ENCODE measurements at places on chromosomes 5 and 9.

GRCh38 chr5:154376481-154376880 lies 69.3 kb upstream of the SAP30L start:
- DNase-seq, result no peak

- no peak for DNase-seq
Observed at GRCh38 chr9:107119735-107120134, 163.3 kb upstream of the RAD23B start.

- no peak for DNase-seq
Observed at GRCh38 chr5:172569861-172570558, 71.1 kb upstream of the NEURL1B start.

DNA sequence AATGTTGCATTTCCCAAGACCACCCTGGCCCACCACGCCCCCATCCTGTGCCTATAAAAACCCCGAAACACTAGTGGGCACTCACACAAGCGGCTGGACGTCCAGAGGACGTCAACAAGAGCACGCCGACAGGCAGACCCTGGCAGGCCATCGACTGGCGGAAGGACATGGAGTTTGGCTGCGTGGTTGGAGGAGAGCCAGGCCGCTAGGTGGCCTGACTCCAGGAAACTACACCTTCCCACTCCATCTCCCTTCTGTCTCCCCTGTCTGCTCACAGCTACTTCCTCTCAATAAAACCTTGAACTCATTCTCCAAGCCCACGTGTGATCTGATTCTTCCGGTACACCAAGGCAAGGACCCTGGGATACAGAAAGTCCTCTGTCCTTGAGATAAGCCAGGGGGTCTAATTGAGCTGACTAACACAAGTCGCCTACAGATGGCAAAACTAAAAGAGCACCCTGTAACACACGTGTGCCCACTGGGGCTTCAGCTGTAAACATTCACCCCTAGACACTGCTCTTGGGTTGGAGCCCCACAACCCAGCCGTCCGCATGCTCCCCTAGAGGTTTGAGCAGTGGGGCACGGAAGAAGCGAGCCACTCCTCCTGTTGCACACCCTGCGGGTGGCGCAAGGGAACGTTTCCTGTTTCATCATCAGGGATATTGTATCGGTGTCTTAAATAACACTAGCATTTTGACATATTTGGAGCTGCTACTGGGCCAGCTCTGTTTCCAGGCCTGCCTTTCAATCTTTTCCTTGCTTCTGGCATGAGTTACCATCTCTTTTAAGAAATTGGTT lies 54.5 kb upstream of the TAF11L2 start:
- DNase-seq, result no peak

GRCh38 chr5:67234671-67235176 lies 38.1 kb upstream of the CD180 start:
- DNase-seq, result no peak

GRCh38 chr5:23776684-23777083 lies 269.3 kb downstream of the PRDM9 start:
- no peak for DNase-seq

- no peak for DNase-seq
Observed at GRCh38 chr5:61951295-61951694, 354.7 kb upstream of the KIF2A start.

- no peak for DNase-seq
Observed at GRCh38 chr5:82074950-82075349, 103.1 kb downstream of the ATG10 start.

- no peak for DNase-seq
Observed at GRCh38 chr5:150322202-150322601, 19.5 kb upstream of the ARSI start.

DNA sequence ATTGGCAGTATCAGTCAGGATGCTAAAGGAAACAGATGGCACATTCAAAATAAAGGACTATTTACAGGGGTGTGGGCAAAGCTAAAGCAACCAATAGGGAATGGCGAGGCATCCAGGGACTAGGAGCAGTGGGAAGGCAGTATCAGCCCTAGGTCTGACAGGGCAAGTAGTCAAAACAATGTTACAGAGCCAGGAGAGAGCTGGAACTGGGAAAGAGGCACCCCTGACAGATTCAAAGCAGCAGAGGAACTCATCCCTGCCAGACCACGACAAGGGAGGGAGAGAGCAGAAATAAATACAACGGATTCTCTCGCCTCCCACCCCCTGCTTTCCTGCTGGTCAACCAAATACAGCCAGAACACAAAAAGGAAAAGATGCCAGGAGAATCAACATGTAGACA lies 371.5 kb downstream of the NR2F1-AS1 start:
- no peak for DNase-seq

- DNase-seq, result no peak
Observed at GRCh38 chr9:7894231-7894630, 94.7 kb upstream of the DMAC1 start.

DNA sequence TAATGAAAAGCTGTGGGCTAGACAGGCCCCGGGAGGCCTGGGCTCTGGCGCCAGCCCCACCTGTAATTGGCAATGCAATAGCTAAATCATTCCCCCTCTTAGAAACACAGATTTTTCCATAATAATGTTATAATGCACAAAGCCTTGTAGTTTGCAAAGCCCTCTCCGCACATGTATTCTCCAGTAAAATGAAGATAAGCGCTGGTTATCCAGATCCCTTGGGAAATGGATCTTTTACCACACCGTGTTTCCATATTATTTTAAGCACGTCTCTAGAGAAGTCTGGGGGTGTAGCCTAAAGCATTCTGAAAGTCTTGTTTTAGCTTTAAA lies 1.1 kb upstream of the APBA1 start:
- no peak for DNase-seq

- no peak for DNase-seq
Observed at GRCh38 chr9:90665072-90665471, 22.4 kb upstream of the DIRAS2 start.

DNA sequence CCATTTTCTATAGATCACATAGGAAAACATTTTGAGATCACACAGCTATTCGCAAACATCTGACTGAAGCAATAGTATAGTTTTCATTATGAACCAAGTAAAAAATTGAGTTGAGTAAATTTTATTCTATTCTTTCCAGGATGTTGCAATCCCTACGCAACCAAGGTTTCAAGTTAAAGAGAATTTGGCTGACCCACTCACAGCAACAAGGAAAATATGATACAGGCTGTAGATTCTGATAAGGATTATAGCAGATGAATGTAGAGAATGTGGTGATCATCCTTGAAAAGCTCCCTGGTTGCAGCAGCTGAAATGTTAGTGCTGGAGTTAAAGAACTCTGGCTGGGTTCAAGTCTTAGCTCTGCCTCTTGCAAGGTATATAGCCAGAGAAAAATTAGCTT lies 4.7 kb downstream of the ABCA1 start:
- DNase-seq, result peak; percentile 37

DNA sequence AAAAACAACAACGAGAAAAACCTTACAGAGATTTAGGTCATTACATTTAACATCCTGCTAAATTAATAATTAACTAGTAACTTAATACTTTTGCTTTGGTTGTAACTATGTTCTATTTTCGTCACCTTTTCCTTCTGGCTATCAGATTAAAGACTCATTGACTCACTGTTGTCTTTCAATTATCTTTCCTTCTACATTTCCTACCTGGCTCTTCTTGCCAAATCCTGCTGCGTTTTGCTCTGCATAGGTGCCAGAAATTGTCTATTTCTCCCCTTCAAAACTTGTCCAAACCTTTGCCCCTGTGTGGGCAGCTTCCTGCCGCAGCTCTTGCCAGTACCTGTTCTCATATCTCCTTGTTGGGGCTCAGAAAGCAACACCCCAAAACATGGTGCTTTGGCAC lies 235.5 kb upstream of the ZNF608 start:
- no peak for DNase-seq

- no peak for DNase-seq
Observed at GRCh38 chr5:124719113-124719967, 27.1 kb downstream of the ZNF608 start.

GRCh38 chr5:168656633-168657032 lies 77.5 kb upstream of the PANK3 start:
- DNase-seq, result no peak

- DNase-seq, result no peak
Observed at GRCh38 chr5:129971714-129972113, 67.4 kb downstream of the CHSY3 start.

DNA sequence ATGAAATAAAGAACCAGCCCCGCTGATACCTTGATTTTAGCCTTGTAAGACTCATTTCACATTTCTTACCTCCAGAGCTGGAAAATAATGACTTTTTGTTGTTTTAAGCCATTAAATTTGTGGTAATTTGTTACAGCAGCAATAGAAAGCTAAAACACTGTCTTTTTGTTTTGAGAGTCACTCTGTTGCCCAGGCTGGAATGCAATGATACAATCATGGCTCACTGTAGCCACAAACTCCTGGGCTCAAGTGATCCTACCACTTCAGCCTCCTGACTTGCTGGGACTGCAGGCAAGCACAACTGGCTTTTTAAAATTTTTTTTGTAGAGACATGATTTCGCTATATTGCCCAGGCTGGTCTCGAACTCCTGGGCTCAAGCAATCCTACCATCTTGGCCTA lies 34.7 kb upstream of the MYO10 start:
- no peak for DNase-seq

- no peak for DNase-seq
Observed at GRCh38 chr5:57816108-57816507, 333.5 kb upstream of the ACTBL2 start.

DNA sequence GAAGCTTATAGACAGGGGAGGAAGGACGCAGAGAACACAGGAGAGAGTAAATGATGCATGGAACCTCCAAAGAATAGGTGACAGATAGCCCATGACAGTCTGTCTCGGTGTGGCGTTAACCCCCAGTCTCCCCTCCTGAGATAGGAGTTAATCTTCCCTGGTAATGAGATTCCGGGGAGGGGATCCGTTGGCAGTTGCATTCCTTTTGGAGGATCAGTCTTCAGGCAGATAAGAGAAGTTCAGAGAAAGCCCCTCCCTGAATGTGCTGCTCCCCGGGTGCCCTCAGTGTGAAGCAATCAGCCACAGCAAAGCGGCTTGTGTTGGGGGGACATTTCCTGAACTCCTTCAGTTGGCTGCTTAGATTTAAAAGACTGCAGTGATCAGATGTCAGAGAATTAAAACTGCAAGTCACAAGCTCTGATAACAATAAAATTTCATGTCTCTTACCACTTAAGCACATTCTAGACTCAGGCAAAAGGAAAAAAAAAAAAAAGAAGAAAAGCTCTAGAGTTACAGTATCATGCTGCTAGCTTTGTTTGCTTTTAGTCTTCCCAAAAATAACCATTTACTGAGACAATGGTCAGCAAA lies 121.1 kb downstream of the EGFLAM start:
- DNase-seq, result no peak

GRCh38 chr9:83714329-83714728 lies 6.6 kb upstream of the UBQLN1 start:
- DNase-seq, result peak; percentile 62

- DNase-seq, result no peak
Observed at GRCh38 chr9:95089257-95090022, 228.1 kb downstream of the FANCC start.

- peak; percentile 14 for DNase-seq
Observed at GRCh38 chr5:3375586-3376311, 219.9 kb upstream of the IRX1 start.

- DNase-seq, result no peak
Observed at GRCh38 chr9:114094971-114095370, 4.1 kb downstream of the KIF12 start.

DNA sequence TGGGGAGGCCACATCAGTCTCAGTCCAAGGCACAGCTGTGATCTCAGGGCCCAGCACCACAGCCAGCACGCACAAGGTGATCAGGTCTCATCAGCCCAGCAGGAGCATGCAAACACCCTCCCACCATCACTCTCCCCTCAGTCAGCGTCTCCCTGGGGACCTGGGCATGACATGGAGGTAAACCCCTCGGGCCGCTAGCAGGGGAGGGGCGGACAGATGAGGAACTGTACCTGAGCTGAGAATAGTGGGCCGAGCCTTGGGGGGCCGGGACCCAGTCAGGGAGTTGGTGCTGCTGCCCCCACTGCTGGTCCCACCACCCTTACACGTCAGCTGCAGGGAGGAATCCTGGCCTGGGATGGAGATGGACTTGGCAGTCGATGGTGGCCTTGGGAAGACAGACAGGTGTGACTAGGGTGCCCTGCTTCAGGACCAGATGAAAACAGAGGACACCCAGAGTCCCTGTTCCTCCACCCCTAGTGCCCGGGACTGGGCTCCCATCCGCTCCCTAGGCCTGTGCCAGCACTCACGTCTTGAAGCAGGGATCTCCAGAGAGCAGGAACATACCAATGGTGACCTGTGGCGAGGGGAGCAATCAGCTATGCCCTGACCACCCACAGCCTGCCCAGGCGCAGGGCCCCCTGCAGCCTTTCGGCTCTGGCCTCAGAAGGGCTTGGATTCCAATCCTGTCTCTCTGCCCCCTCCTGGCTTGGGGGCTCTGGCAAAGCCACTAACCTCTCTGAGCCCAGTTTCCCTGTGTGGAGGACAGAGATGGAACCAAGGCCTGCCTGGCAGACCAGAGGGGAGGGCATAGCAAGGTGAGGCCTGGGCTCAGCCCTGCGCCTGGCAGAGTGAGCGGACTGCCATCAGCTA lies 10.4 kb upstream of the DPM2 start:
- DNase-seq, result no peak

GRCh38 chr5:156498226-156498980 lies 171.4 kb downstream of the SGCD start:
- DNase-seq, result no peak

GRCh38 chr5:149268928-149269557 lies 2.6 kb upstream of the AFAP1L1 start:
- DNase-seq, result peak; percentile 73

GRCh38 chr5:91225848-91226686 lies 157.1 kb downstream of the ARRDC3 start:
- DNase-seq, result peak; percentile 67

DNA sequence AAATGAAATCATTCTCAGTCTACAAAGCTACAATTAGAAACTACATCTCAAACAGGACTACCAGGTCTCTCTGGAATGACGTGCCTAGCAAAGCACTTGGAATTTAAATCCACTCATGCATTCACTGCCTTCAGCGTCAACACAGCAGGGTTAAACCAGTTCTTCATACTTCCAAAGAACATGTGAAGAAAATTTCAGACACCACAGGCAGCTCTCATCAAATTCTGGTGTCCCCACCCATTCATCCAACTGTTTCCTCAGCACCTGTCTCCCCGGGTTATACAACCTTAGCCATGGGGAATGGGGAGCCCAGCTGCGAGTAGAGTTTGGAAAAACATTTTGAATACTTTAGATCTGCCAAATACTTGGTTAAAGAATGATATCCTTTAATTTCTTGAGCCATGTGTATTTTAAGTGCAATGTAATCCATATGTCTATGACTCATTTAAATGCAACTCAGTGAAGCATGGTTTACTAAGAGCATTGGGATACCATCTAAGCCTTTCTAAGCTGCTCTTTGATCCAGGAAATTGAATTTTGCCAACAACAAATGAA lies 17.5 kb downstream of the ADAM19 start:
- no peak for DNase-seq
